ENCODE measurements at places on chromosomes 5 and 9.

DNA sequence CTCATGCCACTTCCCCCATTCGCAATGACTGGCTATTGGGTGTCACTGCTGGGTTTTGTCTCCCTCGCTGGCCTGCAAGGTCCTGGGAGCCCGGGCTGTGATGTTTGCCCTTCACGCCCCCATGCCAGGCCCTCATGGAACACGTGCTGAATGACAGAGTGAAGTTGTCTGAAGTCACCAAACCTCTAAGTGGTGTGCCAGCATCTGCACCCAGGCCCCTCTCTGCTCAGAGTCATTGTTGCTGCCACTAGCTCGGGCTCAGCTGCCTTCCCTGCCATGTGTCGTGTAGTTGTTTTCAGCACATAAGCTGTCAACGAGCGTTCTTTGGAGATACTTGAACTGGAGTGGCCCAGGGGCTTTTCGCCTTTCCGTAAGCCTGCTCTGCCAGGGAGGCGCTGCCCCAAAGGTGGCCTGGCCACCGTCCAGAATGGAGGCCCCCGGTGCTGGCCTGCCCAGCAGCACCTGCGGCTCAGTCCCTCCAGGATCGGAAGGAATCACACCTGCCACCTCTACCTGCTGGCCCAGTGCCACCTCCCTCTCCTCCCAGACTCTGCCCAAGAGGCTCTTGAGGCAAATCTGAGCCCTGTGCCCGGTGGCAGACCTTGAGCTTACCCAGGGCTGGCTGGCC, 250.1 kb downstream of the PBX3 start:
- no peak for DNase-seq

- no peak for DNase-seq
Observed at GRCh38 chr9:136644343-136644592, 18.4 kb upstream of the EGFL7 start.

GRCh38 chr9:36136894-36137391, 410 bp downstream of the GLIPR2 start:
- DNase-seq: no peak

DNA sequence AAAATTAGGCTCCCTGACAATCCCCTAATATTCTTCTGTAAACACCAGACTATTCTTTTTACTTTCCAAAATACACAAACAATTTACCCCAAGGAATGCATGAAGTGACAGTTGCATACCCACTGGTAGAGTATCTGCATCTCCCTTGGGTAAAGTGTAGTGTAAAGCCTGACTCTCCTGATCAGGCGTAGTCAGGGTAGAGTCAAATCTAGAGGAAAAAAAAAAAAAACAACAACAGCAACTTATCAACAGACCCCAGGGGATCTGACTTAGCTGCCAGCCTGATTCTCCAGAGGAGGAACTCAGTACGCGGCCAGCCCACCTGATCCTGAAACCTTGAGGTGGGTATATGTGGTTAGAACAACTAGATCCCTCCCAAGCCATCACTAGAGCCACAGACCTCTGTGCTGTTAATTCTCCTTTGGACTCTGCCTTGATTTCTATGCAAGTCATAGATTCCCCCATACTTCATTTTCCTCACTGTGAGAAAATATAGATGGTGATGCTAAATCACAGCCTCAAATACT, 61.0 kb downstream of the ZNF608 start:
- DNase-seq: no peak

- no peak for DNase-seq
Observed at GRCh38 chr5:107518616-107519015, 152.1 kb downstream of the EFNA5 start.

- DNase-seq: no peak
Observed at GRCh38 chr5:135367554-135367953, 31.5 kb downstream of the MACROH2A1 start.

DNA sequence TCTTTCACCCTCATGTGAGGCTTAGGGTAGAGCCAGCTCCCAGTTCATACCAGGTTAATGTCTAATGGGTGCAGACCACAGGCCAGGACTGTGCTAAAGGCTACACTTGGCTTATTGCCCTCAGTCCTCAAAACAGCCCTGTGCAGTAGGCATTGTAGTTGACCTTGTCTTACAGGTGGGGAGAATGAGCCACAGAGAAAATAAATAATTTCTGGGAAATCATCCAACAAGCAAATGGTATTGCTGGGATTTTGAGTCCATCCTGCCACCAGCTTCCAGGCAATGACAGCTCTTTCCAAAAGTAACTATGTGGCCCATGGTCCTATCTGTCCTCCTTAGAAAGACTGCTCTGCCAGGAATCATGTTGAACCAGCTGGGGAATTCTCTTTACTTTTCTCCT, 450.0 kb downstream of the GADD45G start:
- DNase-seq: no peak

GRCh38 chr9:116267021-116267420, 113.4 kb downstream of the PAPPA start:
- no peak for DNase-seq

DNA sequence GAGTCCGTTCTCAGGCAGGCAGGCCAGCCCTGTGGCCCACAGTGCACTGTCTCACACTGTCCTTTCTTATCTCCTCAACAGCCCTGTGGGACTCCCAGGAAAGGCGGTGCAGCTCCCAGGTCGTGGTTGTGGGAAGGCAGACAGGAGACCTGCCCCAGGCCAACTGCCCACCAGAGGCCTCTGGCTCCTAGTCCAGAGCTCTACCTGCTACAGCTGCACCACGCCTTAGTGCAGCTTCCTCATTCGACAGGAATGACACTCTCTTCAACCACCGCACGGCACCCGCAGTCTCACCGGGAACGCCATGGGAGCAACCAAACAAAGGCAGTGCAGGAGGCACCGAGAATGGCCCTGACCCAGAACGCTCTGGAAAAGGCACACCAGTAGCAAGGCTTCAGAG, 25.3 kb downstream of the CAMSAP1 start:
- no peak for DNase-seq

GRCh38 chr5:177389241-177390169, 5.3 kb downstream of the SLC34A1 start:
- no peak for DNase-seq

DNA sequence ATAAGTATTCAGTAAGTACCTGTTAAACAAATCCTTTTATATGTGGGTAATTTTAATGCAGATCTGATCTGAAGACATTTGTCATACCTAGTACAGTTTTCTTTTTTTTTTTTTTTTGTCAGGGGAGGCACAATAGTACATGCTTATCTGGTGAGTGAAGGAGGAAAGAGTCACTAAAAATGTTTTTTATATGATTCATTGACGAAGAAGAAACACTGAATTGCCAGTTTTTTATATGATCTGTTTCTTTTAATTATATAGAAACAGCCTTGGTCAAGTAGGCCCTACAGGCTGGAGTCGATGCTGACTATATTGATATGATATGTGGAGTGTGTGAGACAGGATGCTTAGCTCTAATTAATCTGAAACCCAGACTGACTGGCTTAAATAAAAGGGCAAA, 315.2 kb downstream of the PSAT1 start:
- DNase-seq: no peak

DNA sequence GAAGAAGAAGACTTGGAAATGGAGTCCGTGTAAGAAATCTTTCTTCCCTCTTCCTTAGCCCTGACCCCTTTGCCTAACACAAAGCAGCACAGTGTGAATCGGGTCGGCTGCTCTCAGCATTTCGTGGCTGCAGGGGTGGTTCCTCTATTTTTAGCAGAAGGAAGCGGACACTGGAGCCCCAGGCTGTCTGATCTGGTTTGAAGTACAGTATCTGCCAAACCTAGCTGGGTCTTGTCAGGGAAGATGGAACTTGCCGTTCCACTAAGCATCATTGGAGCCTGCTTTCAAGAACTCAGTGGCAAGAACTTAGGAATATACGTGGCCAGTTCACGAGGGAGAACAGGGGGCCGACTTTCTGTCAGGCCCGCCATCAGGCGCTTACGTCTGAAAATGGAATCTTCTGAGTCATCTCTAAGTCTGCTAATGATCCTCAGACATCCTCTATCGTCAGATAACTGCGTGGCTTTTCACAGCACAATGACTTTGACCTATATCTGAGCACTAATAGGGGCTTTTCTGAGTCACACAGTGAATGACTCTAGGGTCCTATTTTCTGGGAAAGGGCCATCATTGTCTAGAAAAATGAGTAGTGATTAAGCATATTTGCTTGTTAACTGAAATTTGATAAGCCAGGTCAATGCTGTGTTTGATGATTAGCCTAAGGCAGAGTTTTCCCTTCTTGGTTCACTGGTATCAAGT, 43.3 kb upstream of the NCS1 start:
- DNase-seq: no peak

DNA sequence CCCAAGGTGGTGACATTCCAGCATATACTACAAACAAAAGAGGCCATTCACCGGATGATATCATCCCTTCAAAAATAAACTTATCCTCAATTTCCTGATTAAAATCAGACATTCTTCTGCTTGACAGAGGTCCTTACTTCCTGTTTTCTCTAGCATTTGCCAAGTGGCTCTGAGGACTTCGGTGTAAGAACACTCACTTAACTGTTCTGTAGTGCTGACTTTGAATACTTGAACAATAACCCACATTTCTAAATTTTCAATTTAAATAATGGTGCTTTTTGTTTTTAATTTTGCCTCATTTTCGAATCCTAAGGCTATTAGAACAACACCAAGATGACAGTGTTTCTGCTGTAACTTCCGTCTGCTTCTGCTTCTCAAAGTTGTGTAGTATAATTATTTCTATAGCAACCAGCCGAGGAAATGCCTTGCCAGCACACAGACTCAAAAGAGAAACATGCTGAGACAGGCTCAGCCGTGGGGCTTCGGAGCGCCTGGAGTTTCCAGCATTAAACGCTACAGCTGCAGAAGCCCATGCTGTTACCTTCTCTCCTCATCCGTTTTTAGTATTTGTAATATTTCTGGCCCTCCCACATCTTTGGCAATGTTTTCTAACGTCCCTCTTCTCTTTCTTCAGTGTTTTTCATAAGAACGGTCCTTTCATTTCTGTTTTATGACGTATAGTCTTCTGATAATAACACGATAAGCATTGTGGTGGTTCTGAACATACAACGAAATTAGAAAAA, 19.5 kb upstream of the ANXA1 start:
- peak; percentile 61 for DNase-seq

GRCh38 chr9:81581986-81582385, 107.4 kb downstream of the TLE1 start:
- DNase-seq: no peak

GRCh38 chr9:78874061-78874460, 577.1 kb downstream of the PSAT1 start:
- DNase-seq: no peak

- DNase-seq: no peak
Observed at GRCh38 chr9:6428940-6429889, 16.2 kb downstream of the UHRF2 start.

- DNase-seq: no peak
Observed at GRCh38 chr9:87093777-87094176, 146.5 kb upstream of the GAS1 start.

DNA sequence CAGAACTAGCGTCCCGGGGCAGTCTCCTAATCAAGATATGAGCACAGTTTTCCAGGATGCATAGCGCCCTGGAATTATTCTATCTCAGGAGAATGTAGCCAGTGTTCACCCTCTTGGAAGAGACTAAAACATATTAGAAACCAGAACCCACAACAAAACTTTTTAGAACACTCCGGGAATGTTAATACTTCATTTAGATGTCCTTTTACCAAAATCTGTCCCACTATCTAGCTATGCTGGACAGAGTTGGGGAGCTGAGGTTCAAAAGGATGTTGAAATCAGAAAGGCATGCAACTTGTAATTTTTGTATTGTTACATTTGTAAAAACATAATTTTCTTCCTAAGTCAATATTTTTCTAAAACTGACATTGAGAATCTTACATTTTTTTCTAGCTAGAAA, 386.5 kb upstream of the RFX3 start:
- DNase-seq: no peak
